ENCODE measurements at places on chromosomes 5 and 9.
A peak's percentile ranks its signal among the peaks of the same experiment; 100 is the strongest.

- no peak for DNase-seq
These were observed 1044.8 kb downstream of the DTWD2 start for GRCh38 chr5:117943541-117943940.

GRCh38 chr5:116068028-116068632, 16.7 kb upstream of the COMMD10 start:
- peak; percentile 56 for DNase-seq

- DNase-seq: no peak
These were observed 256.7 kb downstream of the DOCK8 start for GRCh38 chr9:471320-471719.

DNA sequence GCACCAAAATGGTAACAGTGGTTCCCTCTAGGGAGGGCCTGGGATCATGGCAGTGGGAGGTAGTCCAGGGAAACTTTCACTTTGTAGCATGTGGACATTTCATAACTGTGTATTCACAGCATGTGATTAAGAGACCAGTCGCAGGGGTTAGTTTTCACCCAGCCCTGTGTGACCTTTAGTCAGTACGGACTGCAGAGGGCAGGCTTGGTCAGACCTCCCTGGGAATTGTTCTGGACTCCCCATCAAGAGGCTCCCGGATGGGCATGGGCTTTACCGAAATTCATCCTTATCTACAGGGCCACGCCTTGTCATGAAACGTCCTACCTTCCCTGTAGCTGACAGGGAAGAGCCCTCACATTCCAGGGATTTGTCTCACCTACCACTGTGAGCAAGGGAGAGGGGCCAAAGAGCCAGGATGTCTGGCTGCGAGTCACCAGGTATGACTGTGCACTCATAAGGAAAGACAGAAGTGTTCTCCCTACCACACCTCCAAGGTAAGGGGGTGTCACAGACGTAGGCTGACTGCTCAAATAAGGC, 19.9 kb downstream of the GPX3 start:
- no peak for DNase-seq

DNA sequence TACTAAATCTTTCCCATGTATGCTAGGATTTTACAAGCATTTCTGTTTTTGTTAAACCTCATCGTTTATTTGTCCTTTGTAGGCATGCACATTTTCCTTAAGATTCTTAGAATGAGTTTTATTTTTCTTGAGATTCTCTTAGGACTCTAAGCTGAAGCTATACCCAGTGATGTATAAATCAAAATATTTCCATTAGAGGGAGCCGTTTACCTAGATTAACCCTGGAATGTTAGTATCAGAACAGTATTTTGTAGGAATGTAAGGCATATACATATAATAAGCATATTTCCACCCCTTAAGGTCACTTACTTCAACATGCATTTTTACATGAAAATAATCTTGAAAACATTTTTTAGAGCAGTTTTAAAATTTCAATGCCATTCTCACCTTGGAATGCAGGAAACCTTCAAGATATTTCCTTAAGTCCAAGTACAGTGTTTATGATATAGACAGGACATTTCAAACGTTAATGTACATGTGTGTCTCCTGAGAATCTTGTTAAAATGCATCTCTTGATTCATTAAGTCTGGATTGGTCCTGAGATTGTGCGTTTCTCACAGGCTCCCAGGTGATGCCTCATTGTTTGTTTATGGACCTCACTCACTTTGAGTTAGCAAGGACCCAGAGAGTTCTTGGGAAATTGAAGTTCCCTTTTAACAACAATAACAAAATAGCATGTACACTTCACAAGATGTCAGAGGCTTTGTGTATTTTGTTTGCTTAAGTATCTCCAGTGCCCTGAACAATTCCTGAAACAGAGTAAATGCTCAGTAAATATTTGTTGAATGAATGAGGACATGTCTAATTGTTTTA, 34.9 kb upstream of the FCHO2 start:
- no peak for DNase-seq

- no peak for DNase-seq
These were observed 26.0 kb downstream of the IRX4 start for GRCh38 chr5:1856596-1857255.

Data from globus pallidus (tissue), 1 donor.